ENCODE measurements at places on chromosomes 13 and 19. TPM values are rescaled to one million over a fixed set of nuclear protein-coding genes. Genes with fewer than 3 reads are reported as not detected.

CCDC61 gene
- 34.2 TPM for total RNA-seq

ADPRHL1 gene
- total RNA-seq, result 0.82 TPM

NBEA gene
- total RNA-seq, result 0.60 TPM

BCAM gene
- not detected for total RNA-seq

ETV2 gene
- 1.6 TPM for total RNA-seq

CALR3 gene
- total RNA-seq, result not detected

SULT2A1 gene
- total RNA-seq, result not detected

DNA sequence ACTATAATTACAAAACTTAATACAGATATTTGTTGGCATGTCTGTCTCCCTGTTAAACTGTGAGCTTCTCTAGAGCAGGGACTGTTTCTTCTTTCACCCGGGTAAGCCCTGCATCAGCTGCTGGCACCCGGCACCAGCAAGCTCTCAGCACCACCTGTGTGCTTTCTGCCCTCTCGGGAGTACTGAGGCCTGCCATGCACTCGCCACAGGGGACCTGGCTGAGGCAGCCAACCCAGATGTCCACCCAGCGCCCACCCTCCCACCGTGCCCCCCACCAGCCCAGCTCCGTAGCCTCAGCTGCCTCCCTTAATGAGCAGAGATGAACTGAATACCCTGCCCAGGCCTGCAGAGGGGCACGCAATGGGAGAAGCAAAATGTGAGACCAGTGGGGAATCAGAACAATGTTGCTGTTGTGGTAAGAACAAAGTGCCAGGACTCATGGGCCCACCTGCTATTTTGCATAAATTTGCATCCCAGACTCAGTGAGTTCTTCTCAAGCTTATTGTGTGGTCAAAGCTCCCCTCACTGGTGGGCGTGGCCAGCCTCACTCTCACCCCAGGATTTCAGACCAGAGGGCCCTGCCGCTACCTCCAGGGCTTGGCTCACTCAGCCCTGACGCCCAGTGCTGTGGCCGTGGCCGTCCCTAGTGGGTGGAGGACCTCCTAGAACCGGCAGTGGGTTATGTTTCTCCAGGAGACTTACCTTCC lies 14.6 kb upstream of the SERPINE3 start:
- H3K36me3 ChIP-seq, result no peaks in the 10 kb centered on the region
- H3K4me3 ChIP-seq, result no peak overlapping the region
- H3K4me1 ChIP-seq, result no peaks in the 10 kb centered on the region
- H3K27me3 ChIP-seq, result peaks cover 2% of the 10 kb centered on the region
- H3K27ac ChIP-seq, result no peak overlapping the region
- DNase-seq, result no peak

- H3K4me3 ChIP-seq, result no peak overlapping the region
- H3K27ac ChIP-seq, result no peak overlapping the region
- DNase-seq, result no peak
- no peaks in the 10 kb centered on the region for H3K36me3 ChIP-seq
Measured at GRCh38 chr13:94205896-94206295, 273.6 kb downstream of the DCT start.

GRCh38 chr19:40995355-40995754 lies 4.3 kb downstream of the CYP2B6 start:
- H3K36me3 ChIP-seq, result no peaks in the 10 kb centered on the region
- H3K27ac ChIP-seq, result no peak overlapping the region
- H3K4me1 ChIP-seq, result no peaks in the 10 kb centered on the region

GRCh38 chr19:751501-752341 lies 809 bp downstream of the MISP start:
- H3K27ac ChIP-seq, result no peak overlapping the region
- no peaks in the 10 kb centered on the region for H3K36me3 ChIP-seq
- H3K4me3 ChIP-seq, result no peak overlapping the region
- H3K4me1 ChIP-seq, result no peaks in the 10 kb centered on the region

DNA sequence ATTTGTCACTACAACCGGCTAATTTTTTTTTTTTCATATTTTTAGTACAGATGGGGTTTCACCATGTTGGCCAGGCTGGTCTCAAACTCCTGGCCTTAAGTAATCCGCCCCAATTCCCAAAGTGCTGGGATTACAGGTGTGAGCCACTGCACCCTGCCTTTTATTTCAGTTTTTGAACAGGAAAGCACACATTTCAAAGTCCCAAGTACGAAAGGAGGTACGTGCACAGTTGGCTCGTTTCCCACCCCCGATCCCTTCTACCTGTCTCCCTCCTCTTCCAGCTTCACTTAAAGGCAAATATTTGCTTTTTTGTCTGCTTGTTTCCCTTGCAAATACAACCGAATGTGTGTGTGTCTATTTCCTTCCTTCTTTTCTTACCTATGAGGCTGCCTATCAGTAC lies 30.5 kb downstream of the ZIC5 start:
- H3K27me3 ChIP-seq, result peaks cover 13% of the 10 kb centered on the region
- H3K4me1 ChIP-seq, result no peaks in the 10 kb centered on the region
- no peak overlapping the region for H3K27ac ChIP-seq
- H3K4me3 ChIP-seq, result no peak overlapping the region
- no peaks in the 10 kb centered on the region for H3K36me3 ChIP-seq
- DNase-seq, result no peak

GRCh38 chr13:71864094-71864985 lies 2.7 kb downstream of the DACH1 start:
- H3K27ac ChIP-seq, result peak overlapping the region; percentile 3
- peaks cover 18% of the 10 kb centered on the region for H3K4me1 ChIP-seq
- peaks cover 68% of the 10 kb centered on the region for H3K27me3 ChIP-seq
- DNase-seq, result peak; percentile 29
- peaks cover 4% of the 10 kb centered on the region for H3K36me3 ChIP-seq

DNA sequence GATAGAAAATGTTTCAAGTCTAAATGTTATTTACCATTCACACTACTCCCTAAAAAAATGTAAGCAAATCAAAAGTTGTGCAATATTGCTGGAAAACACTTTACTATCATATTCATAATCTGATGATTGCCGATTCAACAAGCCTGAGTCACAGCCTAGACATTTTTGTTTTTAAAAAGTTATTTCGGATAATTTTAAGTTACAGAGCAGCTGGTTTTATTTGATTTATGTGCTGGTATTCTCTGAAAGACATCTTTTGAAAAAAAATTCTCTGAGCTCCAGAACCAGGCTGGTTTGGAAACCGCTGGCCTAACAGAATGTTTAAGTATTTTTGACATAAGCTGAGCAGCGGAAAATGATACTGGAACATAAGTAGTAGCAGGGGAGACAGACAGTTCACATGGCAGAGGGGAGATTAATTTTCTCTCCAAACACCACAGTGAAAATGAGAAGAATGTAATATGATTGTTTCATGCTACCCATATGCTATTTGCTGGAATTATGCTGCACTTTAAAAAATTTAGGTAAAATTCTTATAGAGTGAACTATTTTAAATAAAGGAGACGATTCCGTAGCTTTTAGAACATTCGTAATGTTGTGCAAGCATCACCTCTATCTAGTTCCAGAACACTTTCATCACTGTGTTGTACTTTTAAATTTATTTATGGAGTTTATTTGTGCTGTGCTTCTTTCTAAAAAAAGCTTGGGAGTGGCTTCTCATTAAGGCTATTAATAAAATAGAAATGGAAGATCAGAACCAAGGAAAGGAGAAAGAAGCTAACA lies 36.1 kb downstream of the TBC1D4 start:
- H3K27me3 ChIP-seq, result peaks cover 10% of the 10 kb centered on the region
- H3K4me1 ChIP-seq, result peaks cover 1% of the 10 kb centered on the region
- H3K4me3 ChIP-seq, result no peak overlapping the region
- H3K27ac ChIP-seq, result no peak overlapping the region

GRCh38 chr13:50077431-50077830 lies 62.2 kb downstream of the KCNRG start:
- H3K4me3 ChIP-seq, result no peak overlapping the region
- peaks cover 26% of the 10 kb centered on the region for H3K4me1 ChIP-seq
- DNase-seq, result no peak
- peaks cover 30% of the 10 kb centered on the region for H3K36me3 ChIP-seq
- H3K27me3 ChIP-seq, result no peaks in the 10 kb centered on the region
- no peak overlapping the region for H3K27ac ChIP-seq

GRCh38 chr19:45901912-45902650 lies at the start of gene MYPOP:
Gene MYPOP (minus strand): TSS chr19:45902613. CDS start chr19:45901773, 840 bp downstream.
- H3K27me3 ChIP-seq, result no peaks in the 10 kb centered on the region
- peak within 1 kb of the TSS; percentile 90 for H3K27ac ChIP-seq
- H3K4me1 ChIP-seq, result peaks cover 20% of the 10 kb centered on the region

GRCh38 chr13:75414036-75414827 lies 67.7 kb downstream of the TBC1D4 start:
- no peak overlapping the region for H3K4me3 ChIP-seq
- H3K36me3 ChIP-seq, result no peaks in the 10 kb centered on the region
- H3K27ac ChIP-seq, result no peak overlapping the region
- H3K27me3 ChIP-seq, result no peaks in the 10 kb centered on the region

GRCh38 chr13:50677687-50678463 lies 165.6 kb downstream of the DLEU7 start:
- H3K27ac ChIP-seq, result no peak overlapping the region
- no peak overlapping the region for H3K4me3 ChIP-seq
- no peak for DNase-seq
- H3K27me3 ChIP-seq, result peaks cover 11% of the 10 kb centered on the region
- peaks cover 6% of the 10 kb centered on the region for H3K4me1 ChIP-seq

DNA sequence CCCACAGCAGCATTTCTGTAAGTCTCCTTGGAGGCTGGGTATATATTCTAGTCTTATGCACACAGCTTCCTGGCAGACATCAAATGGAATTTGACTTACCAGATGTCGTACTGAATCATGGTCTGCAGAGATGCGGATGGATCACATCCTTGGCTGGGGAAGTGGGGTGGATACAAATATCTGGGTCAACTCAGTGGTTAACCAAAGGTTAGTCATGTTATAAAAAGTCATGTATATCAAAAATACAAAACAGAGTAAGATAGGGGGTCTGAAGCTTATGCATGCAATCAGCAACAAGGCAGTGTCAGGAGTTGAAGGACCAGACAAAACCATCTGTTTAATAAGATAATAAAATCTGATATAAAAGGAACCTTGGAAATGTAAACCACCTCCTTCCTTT lies 61.9 kb downstream of the WASF3 start:
- H3K4me1 ChIP-seq, result peaks cover 10% of the 10 kb centered on the region
- H3K36me3 ChIP-seq, result no peaks in the 10 kb centered on the region
- no peak for DNase-seq
- H3K4me3 ChIP-seq, result no peak overlapping the region

GRCh38 chr13:51125495-51126226 lies 14.6 kb upstream of the C13orf42 start:
- H3K4me1 ChIP-seq, result peaks cover 10% of the 10 kb centered on the region
- peak; percentile 56 for DNase-seq
- H3K4me3 ChIP-seq, result no peak overlapping the region

GRCh38 chr19:42498169-42498757 lies 30.0 kb downstream of the CEACAM1 start:
- DNase-seq, result no peak
- peaks cover 4% of the 10 kb centered on the region for H3K36me3 ChIP-seq
- peak overlapping the region; percentile 15 for H3K27ac ChIP-seq
- peaks cover 37% of the 10 kb centered on the region for H3K4me1 ChIP-seq
- no peaks in the 10 kb centered on the region for H3K27me3 ChIP-seq

GRCh38 chr13:98299966-98300350 lies 122.9 kb upstream of the RNF113B start:
- no peaks in the 10 kb centered on the region for H3K4me1 ChIP-seq
- no peaks in the 10 kb centered on the region for H3K36me3 ChIP-seq
- no peak overlapping the region for H3K27ac ChIP-seq

DNA sequence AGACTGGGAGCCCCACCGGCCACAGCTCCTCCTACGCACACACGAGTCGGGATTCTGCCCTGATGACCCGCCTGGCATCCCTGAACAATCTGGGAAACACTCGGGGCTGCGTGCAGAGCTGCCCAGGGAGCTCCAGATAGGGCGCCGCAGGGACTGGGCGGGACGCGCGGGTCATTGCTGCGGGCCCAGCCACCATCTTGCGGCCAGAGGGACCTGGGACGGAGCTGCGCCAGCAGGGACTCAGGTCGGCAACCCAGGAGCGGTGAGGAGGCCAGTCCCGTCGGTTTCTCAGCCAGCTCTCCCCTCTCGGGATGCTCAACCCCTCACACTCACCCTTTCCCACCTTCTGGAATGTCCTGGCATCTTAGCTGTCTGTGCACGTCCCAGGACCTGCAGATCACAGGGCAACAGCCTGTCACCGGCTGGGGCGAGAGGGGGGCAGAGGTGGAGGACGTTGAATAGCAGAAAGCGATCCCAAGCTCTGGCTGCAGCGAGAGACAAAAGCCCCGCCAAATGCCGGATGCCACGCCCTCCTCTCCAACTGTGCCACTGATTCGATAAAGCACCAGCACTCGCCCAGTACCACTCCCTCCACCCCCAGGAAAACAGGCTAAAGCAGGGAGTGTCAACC lies 20.4 kb upstream of the ZNF91 start:
- peaks cover 13% of the 10 kb centered on the region for H3K27me3 ChIP-seq
- H3K4me1 ChIP-seq, result peaks cover 2% of the 10 kb centered on the region
- peaks cover 2% of the 10 kb centered on the region for H3K36me3 ChIP-seq
- peak; percentile 35 for DNase-seq

- peaks cover 3% of the 10 kb centered on the region for H3K4me1 ChIP-seq
- H3K36me3 ChIP-seq, result no peaks in the 10 kb centered on the region
- peak overlapping the region; percentile 73 for H3K4me3 ChIP-seq
- H3K27ac ChIP-seq, result peak overlapping the region; percentile 30
- DNase-seq, result peak; percentile 55
- peaks cover 1% of the 10 kb centered on the region for H3K27me3 ChIP-seq
Measured at GRCh38 chr19:21586311-21587116, 81.1 kb downstream of the ZNF429 start.

GRCh38 chr19:35601971-35602370 lies 10.6 kb upstream of the HAUS5 start:
- H3K4me1 ChIP-seq, result no peaks in the 10 kb centered on the region
- H3K27ac ChIP-seq, result no peak overlapping the region
- peaks cover 16% of the 10 kb centered on the region for H3K27me3 ChIP-seq
- no peaks in the 10 kb centered on the region for H3K36me3 ChIP-seq
- no peak overlapping the region for H3K4me3 ChIP-seq

DNA sequence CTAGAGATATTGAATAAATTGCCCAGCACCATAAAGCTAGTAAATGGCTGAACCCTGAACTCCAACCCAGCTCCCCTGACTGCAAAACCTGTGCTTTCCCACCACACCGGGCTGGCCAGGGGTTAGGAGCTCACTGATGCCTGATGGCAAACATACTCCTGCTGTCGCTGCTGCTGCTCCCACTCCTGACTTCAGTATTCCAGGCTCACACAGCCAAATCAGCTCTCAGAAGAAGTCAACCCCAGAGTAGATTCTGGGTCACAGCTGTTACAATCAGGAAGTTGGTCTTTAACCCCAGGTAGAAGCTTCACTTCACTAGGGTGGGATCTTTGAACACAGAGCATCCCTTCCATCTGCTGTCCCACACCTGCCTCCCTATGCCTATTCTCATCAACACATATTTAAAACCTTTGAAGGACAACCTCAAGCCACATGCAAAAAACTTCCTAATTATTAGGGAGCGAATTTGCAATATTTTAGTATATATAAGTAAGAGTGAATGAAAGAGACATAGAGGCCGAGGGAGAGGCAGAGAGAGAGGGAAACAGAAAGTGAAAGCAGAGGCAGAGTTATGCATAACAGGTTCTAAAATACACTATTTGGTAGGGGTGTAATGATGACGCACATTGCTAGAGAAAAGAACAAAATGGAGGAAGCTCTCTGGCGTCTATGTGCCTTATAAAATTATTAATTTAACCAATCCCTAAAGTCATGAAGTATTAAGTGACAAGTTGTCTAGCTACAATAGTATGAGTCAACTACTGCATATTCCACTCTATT lies 99.4 kb upstream of the SERP2 start:
- peaks cover 3% of the 10 kb centered on the region for H3K27me3 ChIP-seq
- H3K4me3 ChIP-seq, result peak overlapping the region; percentile 82
- peaks cover 21% of the 10 kb centered on the region for H3K36me3 ChIP-seq
- peak overlapping the region; percentile 94 for H3K27ac ChIP-seq

All from activated naive CD8-positive, alpha-beta T cell treated with anti-CD3 and anti-CD28 coated beads, Interleukin-2, amount 10 ng/mL, durations not matched to agents 7 days and 5 days (primary cell).